Bone marrow (tissue), 2 donors: ENCODE measurements at places on chromosomes 11 and 22.

GRCh38 chr11:123186286-123186685, 8.8 kb downstream of the CLMP start:
- no peak for DNase-seq

DNA sequence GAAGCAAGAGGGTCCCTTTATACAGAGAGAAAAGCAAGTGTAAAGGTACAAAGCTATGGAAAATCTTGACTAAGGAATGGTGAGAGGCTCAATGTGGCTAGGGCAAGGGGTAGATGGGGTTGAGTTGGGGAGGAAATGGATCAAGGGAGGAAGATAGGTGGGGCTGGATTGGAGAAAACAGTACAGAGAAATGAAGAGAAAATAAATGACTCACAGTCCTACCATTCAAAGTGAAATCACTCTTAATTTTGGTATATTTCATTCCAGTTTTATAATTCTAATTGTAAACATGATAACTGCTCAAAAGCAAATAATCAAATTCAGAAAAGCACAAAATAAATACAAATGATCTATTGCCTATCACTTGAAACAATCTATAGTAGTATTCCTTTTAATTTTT, 16.6 kb downstream of the UBE4A start:
- no peak for DNase-seq

DNA sequence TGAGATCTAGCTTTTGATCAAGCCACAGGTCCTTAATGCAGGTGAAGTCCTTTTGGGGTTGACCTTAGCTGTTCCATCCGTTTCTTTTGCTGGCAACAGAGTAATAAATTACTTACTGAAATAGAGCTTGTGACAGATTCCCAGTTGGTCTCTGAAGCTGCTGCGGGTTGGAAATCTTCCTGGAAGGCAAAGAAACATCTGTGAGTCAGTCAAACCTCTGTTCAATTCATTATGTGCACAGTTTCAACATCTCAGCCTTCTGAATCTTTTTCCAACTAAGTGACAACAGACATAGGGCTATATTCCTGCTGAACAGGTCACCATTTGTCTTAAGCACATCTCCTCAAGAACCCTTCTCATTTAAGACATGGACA, 88.9 kb upstream of the DDI1 start:
- no peak for DNase-seq

DNA sequence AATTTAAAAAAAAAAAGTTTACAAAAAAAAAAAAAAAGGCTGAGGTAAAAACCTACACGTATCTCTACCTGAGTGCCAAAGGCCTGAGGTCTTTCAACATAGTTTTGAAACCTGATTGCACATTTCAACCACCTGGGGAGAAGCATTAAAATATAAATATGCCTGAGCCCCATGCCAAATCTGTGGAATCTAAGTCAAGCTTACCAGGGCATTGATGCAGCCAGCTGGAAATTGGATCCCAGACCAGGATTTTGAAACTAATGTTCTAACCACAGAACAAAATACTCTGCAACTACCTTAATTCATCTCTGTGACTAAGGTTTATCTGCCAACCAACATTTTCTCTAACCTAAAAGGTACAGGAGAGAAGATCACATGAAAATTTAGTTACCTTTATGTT, 38.8 kb upstream of the CHRNA10 start:
- DNase-seq = no peak

GRCh38 chr11:121556937-121557336, 104.2 kb upstream of the SORL1-AS1 start:
- no peak for DNase-seq

- DNase-seq = no peak
These were observed 57.8 kb downstream of the RBFOX2 start for GRCh38 chr22:35970616-35971455.

- no peak for DNase-seq
These were observed 56.3 kb upstream of the TNRC6B start for GRCh38 chr22:40121461-40121860.

GRCh38 chr11:70034740-70035365, 43.3 kb upstream of the ANO1 start:
- no peak for DNase-seq

DNA sequence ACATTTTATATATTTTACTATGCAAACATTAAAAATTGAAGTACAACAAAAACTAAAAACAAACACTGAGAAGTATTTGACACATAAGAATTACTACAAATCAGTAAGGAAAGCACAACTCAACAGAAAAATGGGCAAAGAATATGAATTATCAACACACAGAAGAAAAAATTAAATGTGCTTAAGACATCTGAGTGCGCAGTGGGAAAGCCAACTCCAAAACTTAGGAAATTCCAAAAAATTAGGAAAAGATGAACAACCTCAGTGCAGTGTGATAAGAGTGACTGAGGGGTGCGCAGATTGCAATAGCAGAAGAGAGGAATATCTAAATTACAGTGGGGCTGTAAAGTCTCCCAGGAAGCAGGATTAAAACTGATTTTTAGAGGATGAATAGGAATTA, 1.9 kb upstream of the TMEM41B start:
- no peak for DNase-seq

DNA sequence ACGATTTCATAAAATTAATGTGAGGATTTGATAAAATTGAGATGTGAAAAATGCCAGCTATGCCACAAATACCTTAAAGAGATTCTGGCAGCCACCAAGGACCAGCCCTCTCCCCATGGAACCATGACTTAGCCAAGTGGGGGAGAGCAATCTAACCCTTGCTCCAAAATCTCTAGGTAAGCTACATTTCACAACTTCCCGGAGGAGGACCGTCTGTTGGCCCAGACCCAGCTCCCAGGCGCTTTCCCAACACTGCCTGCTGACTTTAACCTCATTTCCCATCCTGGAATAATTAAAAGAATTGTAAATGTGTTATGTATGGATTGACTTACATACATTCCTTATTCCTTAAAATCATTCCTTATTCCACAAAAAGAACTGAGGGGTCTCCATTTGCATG, 47.5 kb upstream of the TENM4 start:
- DNase-seq = no peak

- no peak for DNase-seq
These were observed 1153.0 kb upstream of the TENM4 start for GRCh38 chr11:80593648-80594374.

DNA sequence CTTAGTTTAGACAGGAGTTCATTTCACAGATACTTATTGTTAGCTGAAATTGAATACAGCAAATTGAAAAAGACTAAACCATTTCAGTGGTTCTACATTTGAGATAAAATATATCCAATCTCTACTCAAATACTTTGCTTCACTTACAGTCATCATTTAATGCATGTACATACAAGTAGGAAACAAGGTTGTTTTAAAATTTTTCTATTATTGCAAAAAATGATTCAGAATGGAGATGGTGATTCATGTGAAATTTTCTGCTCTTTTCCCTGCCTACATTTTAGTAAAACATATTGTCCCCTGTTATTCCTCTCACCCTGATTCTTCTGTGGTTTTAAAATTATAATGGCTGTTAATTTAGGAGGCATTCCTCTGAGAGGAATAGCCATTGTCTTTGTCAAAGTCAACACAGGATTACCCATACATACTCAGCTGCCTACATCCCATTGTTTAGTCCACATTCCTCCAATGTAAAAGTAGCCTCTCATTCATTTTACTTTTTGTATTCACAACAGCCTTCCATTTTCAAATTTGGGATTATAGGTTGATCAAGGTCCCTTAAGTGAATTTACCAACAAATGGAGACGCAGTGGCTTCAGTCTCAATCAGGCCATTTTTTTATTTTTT, 60.1 kb downstream of the TRPC6 start:
- DNase-seq = no peak

GRCh38 chr11:84865791-84866535, 761.2 kb downstream of the DLG2 start:
- DNase-seq = no peak
